Stimulated activated CD4-positive, alpha-beta T cell treated with anti-CD3 and anti-CD28 coated beads, TNF-alpha, amount 100 ng/mL, for 4 hours (primary cell): ENCODE measurements at places on chromosomes 6 and 20.

- DNase-seq, result no peak
Measured at GRCh38 chr6:99711302-99711701, 104.7 kb downstream of the PRDM13 start.

- no peak for DNase-seq
Measured at GRCh38 chr6:92069781-92070180, 1349.6 kb downstream of the EPHA7 start.

DNA sequence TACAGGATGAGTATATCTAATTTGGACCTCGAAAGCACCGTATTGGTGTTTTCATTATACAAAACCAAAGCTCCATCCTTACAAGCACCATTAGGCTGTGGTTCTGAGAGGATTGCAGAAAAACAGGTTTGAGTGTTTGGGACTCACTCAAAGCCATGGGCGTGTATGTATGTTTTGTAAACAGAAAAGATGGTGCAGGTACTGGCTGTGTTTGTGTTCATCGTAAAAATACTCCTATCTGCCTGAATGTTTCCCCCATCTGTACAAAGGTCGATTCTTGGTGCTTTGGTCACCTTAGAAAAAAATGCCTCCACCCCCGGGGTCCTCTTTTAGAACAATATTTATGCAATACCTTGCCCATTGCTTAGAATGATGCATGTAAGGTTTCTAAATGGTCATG lies 286.6 kb downstream of the TSHZ2 start:
- DNase-seq, result no peak

DNA sequence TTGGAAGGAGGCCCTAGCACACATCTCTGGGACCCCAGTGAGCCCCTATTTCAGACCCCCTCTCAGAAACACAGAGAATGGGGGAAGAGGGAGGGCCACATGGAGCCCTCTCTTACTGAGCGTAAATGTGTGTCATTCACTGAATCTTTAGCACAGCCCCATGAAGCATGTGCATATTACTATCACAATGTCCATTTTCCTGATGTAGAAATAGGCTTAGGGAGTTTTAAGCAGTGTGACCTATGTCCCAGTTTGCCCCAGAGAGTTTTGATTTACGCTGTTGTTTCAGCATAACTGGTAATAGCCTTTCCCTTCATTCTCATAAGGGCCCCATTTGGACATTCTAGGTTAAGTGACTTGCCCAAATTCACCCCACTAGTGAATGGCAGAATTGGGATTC lies 25.0 kb upstream of the TCP11 start:
- no peak for DNase-seq

DNA sequence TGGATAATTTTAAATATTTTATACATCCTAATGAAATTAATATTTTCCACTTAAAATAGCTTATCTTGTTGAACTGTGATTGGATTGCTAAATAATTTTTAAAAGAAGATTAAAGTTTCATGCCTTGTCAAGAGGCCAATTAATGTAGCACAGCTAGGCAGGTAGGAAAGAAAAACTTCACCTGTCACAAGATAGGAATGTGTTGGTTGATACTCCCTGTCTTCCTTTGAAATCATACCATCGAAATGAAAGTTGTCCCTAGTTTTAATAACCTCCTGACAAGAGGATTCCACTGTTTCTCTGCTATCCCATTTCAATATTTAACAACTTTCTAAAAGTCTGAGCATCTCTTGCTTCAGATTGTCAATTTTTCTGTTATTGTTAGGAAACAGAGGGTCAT lies 80.8 kb downstream of the BMP6 start:
- DNase-seq, result no peak

- DNase-seq, result no peak
Measured at GRCh38 chr6:25659633-25660368, 7.8 kb downstream of the SCGN start.
